ENCODE measurements at places on chromosomes 1 and 21.

GRCh38 chr1:201551877-201552731 is 13.2 kb downstream of the NAV1 start:
- no peak for DNase-seq

DNA sequence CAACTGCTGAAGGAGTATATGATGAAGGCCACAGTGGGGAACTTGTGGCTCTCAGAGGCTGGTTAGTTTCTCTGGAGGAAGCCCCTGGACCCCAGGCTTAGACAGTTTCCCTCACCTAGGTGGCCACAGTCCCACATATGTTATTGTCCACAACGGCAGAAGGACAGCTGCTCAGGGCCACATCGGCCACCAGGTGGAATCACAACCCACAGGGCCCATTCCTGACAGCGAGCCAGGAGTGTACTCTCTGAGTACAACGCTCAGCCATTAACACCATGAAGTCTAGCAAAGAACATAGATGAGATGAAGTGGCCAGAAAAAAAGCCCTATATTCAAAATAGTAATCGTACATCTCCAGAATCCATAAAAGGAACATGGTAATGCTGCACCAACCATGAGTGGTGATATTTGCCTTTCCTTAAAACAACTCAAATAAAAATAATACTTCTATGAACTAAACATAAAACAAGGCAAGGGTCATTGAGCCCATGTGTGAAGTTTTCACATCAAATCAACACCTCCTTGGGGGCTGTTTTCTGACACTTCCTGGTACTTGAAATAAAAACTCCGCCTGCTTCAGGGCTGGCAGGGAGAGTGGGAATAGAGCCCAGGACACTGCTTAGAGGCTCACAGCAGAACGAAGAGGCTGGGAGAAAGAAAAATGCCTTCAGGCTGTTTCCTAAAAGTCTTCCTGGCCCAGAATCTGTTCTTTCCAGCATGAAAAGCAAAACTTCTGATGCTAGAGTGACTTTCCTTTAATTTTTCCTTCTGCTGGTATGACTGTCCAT is 383.3 kb downstream of the HHAT start:
- no peak for DNase-seq

DNA sequence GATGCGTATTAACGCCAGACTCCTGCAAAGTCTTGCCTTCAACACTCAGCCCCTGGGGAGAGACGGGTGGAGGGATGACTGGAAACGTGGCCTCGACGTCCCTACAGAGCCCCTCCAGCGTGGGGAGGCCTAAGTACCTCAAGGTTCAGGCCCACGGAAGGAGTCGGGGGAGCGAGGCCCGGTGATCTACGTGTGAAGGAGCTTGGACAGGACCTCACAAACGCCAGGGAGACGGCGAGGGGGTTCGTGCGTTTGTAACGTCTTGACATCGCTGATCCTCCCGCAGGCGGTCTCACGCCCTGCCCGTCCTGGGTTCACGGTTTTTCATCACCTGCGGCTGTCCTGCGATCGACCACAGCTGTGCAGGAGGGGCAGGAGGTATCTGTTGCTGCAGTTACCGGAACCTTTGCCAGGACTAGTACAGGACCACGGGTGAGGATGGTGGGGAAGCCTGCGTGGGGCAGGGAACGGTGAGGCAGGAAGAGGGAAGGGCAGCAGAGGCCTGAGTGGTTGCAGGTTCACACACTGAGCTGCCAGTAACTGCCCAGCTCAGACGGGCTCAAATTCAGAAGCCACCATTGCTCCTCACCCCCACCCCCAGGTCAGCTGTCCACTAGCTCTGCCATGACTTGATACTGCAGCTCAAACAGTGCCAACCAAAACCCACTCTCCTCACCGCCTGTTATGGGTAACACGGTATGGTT is 889 bp upstream of the CCNL2 start:
- peak; percentile 26 for DNase-seq

DNA sequence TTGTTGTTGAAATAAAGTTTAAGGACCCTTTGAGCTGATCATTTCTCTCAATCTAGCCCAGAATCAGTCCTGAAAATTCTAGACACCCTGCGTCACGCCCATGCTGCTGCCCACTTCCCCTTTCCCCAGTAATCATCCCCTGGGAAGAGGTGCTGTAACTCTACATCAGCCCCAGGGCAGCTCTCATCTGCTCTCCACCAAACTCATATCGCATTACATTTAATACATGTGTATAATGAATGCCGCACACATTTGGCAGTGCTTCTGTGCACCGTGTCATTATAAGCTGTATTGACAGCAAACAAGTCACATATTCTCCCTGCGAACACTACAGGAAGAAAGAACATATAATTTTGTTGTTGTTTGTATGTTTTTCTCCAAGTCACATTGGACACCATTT is 539.7 kb upstream of the DAB1 start:
- DNase-seq = no peak

DNA sequence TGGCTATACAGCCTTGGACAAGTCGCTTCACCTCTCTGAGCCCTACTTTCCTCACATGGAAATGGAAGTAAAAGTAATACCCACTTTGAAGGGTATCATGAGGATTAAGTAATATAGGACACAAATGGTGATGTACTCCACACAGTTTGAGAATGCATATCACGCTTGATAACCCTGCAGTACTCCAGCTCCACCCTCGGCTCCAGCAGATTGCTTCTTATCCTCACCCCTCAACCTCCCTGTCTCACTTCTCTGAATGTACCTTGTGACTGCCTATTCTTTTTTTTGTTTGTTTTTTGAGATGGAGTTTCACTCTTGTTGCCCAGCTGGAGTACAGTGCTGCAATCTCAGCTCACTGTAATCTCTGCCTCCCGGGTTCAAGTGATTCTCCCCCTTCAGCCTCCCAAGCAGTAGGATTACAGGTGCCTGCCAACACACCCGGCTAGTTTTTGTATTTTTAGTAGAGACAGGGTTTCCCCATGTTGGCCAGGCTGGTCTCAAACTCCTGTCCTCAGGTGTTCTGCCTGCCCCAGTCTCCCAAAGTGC is 55.5 kb downstream of the LDLRAD2 start:
- DNase-seq = no peak

GRCh38 chr1:225422795-225423517 is 4.9 kb downstream of the LBR start:
- DNase-seq = no peak

GRCh38 chr1:107572674-107573211 is 392.2 kb downstream of the VAV3 start:
- no peak for DNase-seq

GRCh38 chr1:208044589-208045462 is 133.9 kb upstream of the CD34 start:
- DNase-seq = peak; percentile 27

- DNase-seq = no peak
Observed at GRCh38 chr1:153305682-153306081, 7.1 kb downstream of the PGLYRP3 start.

DNA sequence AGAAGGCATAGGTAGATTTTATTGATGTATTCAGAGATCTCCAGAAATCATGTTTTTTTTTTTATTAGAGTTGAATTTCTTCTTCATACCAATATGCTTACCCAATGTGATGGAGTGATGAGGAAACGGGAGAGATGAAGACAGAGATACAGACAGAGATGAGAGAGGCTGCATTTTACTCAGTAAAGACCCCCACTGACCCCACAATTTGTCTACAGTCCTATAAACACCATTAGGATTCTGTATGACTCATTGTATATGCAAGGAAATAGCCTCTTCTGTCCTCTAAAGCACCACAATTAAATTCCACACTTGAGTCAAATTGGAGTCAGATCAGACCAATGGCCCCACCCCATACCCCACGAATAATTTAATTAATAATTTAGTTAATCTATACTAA is 44.0 kb downstream of the RUNX1 start:
- no peak for DNase-seq

DNA sequence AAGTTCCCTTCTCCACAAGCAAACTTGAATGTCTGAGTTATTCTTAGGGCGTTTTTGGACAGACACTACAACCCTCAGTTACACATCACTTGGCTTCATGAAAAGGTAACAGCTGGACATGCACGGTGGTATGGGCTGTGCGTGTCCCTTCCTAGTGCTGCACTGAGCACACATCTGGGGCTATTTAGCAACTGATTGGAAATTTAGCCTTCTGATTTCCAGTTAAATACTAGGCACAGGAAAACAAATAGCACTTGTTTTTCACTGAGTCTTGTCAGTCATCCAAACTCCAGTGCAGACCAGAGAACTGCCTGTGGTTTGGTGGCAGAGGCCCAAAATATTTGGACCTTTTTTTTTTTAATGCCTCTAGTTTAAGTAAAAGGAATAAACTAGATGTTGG is 134.7 kb downstream of the TGFBR3 start:
- DNase-seq = no peak

DNA sequence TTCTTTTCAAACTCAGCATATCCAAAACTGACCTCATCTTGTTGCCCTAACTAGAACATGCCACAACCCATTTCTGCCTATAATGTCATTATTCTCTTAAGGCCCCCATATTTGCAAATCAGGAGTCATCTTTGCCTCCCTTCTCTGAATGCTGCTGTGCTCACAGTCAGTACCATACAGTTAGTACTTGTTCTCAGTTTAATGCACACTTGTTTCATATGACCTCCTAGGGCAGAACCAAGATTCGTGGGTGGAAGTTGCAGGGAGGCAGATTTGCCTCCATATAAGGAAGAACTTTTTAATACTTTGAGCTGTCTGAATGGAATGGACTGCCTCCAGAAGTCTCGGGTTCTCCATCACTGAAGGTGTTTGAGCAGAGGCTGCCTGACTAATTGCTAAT is 9.2 kb downstream of the CAP1 start:
- no peak for DNase-seq

DNA sequence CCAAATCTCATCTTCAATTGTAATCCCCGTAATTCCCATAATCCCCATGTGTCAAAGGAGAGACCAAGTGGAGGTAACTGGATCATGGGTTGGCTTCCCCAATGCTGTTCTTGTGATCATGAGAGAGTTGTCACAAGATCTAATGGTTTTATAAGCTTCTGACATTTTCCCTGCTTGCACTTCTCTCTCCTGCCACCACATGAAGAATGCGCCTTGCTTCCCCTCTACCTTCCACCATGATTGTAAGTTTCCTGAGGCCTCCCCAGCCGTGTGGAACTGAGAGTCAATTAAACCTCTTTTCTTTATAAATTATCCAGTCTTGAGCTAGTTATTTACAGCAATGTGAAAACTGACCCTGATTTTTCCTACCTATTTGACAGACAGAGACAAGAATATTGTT is 162.5 kb upstream of the SYT6 start:
- DNase-seq = no peak

DNA sequence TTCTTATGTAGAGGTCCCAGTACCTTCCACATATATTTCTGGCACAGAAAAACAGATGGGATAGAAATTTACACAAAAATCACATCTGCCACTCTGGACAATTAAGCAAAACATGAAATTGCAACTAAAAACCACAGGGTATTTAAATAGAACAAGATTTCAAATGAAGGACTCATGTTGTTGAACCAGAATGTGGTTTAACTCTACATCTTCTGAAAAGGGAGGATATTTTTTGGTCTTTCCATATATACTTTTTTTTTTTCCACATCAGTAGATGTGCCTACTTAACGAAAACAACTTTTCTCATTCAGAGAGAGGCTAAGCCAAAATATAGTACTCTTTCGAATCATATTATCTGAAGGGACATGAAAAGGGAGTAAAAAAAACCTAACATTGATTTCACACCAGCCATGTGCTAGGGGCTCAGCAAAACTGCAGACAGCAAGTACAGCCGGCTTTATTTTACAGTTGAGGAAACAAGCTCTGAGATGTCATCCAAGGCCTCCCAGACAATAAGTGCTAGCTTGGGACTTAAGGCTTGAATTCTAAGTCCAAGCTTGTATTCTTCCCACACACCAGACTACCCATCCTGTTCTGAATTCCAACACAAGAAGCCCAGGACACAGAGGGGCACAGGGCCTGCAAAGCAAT is 208.9 kb downstream of the PBX1 start:
- no peak for DNase-seq

GRCh38 chr1:60984062-60984799 is 98.1 kb upstream of the NFIA start:
- DNase-seq = no peak

DNA sequence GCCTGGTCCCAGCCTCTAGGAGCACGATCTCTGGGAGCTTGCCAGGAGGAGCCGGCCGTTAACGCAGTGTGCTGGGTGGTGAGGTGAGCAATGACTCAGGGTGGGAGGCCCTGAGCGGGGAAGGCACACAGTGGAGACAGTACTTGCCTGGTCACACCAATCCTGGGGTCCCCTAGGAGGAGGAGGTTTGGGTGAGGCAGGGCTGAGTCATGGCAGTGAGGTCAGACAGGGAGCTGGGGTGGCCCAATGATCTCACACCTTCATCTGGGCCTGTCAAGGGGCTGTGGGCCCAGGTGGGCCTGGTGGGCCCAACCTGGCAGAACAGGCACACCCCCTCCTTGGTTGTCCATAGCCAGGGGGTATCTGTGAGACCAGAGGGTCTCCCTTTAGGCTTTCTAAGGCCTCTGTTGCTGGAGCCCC is 8.6 kb upstream of the EDN2 start:
- no peak for DNase-seq

- no peak for DNase-seq
Observed at GRCh38 chr21:36297406-36297937, 22.5 kb upstream of the MORC3 start.

DNA sequence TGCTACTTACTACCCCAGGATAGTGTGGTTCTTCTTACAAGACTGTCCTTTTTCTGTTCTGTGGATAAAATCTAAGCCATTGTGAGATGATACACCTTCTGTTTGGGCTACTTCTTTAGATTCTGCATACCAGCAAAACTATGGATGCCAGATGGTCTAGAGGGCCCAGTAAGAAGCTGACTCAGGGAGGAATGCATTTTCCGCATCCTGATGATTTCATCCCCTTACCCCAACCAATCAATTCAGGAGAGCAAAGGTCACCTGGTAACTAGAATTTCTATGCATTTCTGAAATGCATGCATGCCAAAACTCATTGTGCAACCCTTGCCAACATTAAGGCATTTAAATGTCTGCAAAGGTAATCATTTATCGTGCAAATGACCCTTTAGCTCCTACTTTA is 285.7 kb upstream of the ZP4 start:
- DNase-seq = no peak

DNA sequence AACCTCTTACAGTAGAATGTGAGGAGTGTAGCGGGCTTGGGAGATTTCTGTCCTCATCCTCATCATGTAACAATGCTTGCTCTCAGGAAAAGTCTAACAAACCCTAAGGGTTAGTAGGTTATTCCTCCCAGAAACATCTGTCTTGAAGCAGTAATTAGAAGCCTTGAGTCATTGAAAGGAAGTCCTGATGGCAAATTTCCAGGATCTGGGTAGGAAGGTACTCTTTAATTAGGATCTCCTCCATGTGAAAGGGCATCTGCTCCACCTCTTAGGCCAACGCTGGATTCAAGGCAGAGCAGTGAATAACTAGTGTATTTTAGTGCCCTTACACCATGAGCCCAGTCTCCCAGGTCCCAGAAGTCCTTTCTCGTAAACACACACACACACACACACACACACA is 106.6 kb upstream of the BARHL2 start:
- DNase-seq = no peak

GRCh38 chr1:37537378-37537777 is 16.7 kb downstream of the SNIP1 start:
- no peak for DNase-seq

Measured in activated CD4-positive, alpha-beta T cell treated with anti-CD3 and anti-CD28 coated beads, Interleukin-2, amount 10 ng/mL, durations not matched to agents 7 days and 5 days (primary cell).